ENCODE measurements at places on chromosomes 2 and 18. TPM values are rescaled to one million over a fixed set of nuclear protein-coding genes. Genes with fewer than 3 reads are reported as not detected.
A peak's percentile ranks its signal among the peaks of the same experiment; 100 is the strongest.

The CMPK2 gene
- total RNA-seq = 26.6 TPM

DNA sequence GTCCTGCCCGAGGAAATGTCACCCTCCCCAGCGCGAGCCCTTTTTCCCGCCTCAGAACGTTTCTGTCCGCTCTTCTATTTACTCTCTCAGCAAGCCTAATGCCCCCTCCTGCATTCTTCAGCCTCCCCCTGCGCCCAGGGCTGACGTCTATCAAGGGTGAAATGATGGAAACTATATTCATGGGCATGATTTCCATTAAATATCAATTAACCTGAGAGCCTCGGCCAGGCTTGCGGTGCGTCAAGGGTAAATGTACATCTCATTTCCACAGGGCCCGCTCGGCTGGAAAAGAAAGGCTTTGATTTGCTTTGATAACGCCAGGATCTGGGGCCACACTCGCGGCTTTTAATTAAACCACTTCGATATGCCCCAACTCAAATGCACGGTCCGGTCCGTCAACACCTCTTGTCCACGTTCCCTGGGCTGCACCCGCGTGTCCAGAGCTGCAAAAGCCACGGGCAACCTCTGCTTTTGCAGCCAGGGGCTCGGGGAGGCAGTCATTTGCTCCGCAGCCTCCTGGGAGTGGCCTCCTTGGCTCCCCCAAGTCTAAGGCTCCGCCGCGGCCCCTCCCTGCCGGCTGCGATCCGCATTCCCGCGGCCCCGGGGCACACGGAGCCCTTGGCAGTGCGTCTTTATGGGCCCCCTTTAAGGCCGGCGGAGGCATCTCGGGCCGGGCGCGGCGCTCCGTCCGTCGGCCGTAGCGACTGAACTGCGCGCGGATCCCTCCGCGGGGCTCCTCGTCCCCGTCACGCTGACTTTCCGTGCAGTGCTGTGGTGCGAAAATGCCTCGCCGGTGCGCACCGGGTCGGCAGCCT lies at the start of gene HOXD8:
Gene HOXD8, plus strand, starts transcription at position 724 of the 815 bp plus-strand sequence. CDS start 662 bp downstream, outside the sequence.
- H3K4me3 ChIP-seq = no peak within 1 kb of the TSS
- H3K27ac ChIP-seq = no peak within 1 kb of the TSS
- H3K36me3 ChIP-seq = no peaks in the 10 kb centered on the region
- no peaks in the 10 kb centered on the region for H3K27me3 ChIP-seq
- H3K4me1 ChIP-seq = no peaks in the 10 kb centered on the region

The MC2R gene
- not detected for total RNA-seq

GRCh38 chr2:217231724-217232123 lies 371.9 kb upstream of the TNP1 start:
- peak; percentile 22 for DNase-seq
- H3K36me3 ChIP-seq = peaks cover 9% of the 10 kb centered on the region
- H3K4me3 ChIP-seq = no peak overlapping the region
- peak overlapping the region; percentile 90 for H3K27ac ChIP-seq
- no peaks in the 10 kb centered on the region for H3K27me3 ChIP-seq

- peaks cover 44% of the 10 kb centered on the region for H3K4me1 ChIP-seq
- no peaks in the 10 kb centered on the region for H3K27me3 ChIP-seq
- H3K27ac ChIP-seq = peak overlapping the region; percentile 91
- H3K36me3 ChIP-seq = peaks cover 6% of the 10 kb centered on the region
- DNase-seq = peak; percentile 82
- peak overlapping the region; percentile 0 for H3K4me3 ChIP-seq
Observed at GRCh38 chr2:223041527-223042109, 10.4 kb upstream of the KCNE4 start.

- no peak for DNase-seq
- no peak overlapping the region for H3K27ac ChIP-seq
- no peak overlapping the region for H3K4me3 ChIP-seq
- H3K27me3 ChIP-seq = peaks cover 18% of the 10 kb centered on the region
Observed at GRCh38 chr2:238978497-238978896, 130.6 kb downstream of the TWIST2 start.

- no peaks in the 10 kb centered on the region for H3K36me3 ChIP-seq
- H3K27ac ChIP-seq = no peak overlapping the region
- no peaks in the 10 kb centered on the region for H3K4me1 ChIP-seq
- H3K27me3 ChIP-seq = no peaks in the 10 kb centered on the region
- no peak overlapping the region for H3K4me3 ChIP-seq
- DNase-seq = no peak
Observed at GRCh38 chr18:58723810-58724602, 52.7 kb downstream of the MALT1 start.

GRCh38 chr2:30192314-30192713 lies 39.0 kb upstream of the LBH start:
- no peaks in the 10 kb centered on the region for H3K36me3 ChIP-seq
- no peak overlapping the region for H3K4me3 ChIP-seq
- DNase-seq = no peak

DNA sequence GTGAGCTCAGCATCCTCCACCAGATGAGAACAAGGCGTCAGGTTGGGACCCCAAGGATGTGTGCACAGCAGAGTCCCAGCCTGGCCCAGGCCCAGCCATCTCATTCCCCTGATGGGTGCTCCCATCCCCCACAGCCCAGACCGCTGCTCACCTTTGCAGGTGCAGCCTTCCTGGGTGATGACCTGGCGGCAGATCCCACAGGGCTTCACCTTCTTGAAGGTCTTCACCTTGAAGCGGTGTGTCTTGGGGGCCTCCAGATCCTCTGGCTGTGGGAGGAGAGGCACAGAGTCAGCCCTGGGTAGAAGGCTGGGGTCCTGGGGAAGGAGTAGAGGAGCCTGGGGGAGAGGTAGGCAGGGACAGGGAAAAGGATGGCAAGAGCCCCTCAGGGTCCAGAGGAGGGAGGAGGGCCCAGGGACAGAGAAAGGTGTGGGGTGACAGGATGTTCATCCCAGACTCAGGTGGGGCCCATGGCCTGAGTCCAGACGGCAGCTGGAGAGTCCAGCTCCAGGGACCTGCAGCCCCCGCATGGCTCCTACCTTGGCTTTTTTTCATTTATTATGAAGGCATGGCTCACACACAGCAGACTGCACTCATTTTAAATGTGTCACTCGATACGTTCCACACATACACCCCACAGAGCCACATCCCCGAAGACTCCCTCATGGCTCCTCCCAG lies 11.9 kb downstream of the TNS1 start:
- no peak for DNase-seq
- peaks cover 10% of the 10 kb centered on the region for H3K36me3 ChIP-seq
- H3K27me3 ChIP-seq = peaks cover 21% of the 10 kb centered on the region
- H3K27ac ChIP-seq = no peak overlapping the region
- H3K4me3 ChIP-seq = no peak overlapping the region
- peaks cover 34% of the 10 kb centered on the region for H3K4me1 ChIP-seq

Measured in Calu3 (cell line).